D721Med (cell line): ENCODE measurements at places on chromosomes 4 and X.

- DNase-seq: no peak
Measured at GRCh38 chrX:136199365-136199764, 51.8 kb downstream of the MAP7D3 start.

GRCh38 chr4:157389741-157390140 lies 169.2 kb downstream of the GRIA2 start:
- DNase-seq: no peak

- no peak for DNase-seq
Measured at GRCh38 chrX:24987731-24988130, 28.0 kb downstream of the ARX start.

DNA sequence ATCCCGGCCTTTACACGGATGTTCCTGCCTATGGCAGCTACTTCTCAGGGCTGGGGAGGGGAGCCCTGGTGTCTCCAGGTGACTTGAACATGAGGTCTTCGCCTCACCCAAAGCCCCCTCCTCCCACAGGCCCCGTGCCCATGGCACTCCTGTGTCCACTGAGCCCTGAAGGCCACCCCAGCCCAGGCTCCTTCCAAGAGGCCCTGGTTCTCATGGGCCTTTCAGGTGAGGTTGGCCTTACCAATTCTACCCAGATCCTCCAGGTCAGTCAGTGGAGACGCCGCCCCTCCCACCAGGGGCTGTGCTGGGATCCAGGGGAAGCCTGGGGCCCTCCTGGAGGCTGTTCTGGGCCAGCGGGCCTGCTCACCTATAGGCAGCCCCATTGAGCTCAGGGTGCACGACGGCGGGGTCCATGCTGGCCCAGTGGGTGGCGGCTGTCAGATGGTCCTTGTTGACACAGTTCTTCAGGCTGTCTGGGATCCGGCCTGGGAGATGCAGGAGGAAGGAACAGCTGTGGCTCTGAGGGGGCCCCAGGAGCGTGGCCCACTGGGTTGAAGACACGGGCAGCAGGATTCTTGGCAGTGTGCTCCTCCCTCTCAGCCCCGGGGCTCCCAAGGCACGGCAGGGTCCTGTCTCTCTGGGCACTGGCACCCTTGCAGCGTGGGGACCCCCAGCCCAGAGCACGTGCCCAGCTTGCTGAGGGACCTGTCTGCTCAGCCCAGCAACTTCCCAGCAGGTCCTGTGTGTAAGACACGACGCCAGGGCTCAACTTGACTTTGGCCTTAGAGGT lies 36.2 kb downstream of the CTBP1 start:
- no peak for DNase-seq

DNA sequence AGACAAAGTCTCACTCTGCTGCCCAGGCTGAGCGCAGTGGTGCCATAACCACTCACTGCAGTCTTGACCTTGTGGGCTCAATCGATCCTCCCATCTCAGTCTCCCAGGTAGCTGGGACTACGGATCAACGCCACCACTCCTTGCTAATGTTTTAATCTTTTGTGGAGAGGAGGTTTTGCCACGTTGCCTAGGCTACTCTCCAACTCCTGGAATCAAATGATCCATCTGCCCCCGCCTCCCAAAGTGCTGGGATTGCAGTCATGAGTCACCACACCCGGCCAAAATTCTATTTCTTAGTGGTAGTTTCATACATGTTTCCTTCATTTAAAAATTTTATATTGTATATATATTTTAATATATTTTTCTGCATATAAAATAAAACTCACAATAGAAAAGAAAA lies 125.8 kb upstream of the CLNK start:
- DNase-seq: no peak

DNA sequence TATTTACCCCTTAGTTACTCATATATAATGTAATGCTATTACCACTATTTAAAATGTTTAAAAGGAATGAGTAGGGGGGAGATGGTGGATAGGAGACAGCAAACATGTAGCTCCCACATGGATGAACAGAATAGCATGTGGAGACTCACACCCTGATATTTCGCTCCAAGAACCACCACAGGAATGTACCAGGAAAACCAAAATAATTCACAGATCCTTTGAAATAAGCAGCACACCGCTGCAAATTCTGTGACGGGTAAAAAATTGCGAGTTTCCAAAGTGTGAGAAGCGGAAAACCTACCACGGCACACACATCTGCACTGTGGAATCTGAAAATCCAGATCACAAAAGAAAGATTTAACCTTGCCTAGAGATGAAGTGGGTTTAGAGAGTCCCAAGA lies 428.2 kb downstream of the TLL1 start:
- no peak for DNase-seq

DNA sequence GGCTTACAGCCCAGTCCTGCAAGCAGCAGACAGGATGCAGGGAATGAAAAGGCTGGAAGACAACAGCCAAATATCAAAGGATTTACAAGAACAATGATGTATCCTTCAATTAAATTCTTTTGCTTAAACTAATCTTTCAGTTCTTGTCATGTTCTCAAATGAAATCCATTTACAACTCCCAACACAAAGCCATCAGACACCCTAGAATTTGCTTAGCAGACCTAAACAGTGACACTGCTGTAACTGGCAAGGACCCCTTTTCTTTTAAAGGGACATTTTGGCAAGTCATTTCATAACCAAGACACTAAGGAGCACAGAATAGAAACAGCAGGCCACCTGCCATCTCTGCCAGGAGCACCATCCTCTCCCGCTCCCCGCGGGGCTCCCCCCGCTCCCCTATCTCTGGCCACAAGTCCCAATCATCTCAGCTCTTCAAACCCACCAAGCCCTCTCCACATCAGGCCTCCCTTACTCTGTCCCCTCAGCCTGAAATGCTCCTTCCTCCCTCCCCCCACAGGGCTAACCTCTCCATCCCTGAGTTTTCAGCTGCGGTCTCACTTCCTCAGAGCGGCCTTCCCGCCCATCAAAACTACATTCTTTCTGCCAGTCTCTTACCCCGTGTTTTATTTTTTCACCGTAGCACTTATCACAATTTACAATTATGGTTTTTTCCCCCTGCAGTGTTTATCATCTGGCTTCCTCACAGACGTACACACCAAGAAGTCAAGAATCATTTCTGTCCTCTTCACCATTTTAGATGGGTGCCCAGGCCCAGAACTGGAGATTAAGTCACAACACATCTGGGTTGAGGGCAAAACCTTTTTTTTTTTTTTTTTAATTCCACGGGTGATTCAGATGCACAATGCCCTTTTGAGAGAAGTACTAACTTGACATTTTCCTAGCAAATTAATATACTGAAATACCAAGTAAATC lies 45.8 kb downstream of the TSPAN5 start:
- no peak for DNase-seq

DNA sequence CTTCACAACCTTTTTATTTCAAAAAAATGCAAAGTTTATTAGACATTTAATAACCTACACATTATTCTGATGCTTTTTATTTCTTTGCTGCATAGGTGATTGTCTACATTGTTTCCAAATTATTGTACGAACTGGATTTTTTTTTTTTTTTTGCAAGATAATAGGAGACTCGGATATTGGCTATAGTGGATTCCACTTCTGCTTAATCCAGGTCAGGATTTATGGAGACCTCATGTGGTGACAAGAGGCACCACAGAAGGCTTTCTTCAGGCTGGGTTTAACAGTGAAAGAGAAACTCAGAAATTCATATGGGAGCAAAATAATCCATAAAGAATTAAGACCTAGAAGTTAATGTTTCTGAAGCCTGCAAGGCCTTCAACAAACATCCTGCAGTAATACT lies 2.4 kb upstream of the SLIT2 start:
- DNase-seq: no peak

DNA sequence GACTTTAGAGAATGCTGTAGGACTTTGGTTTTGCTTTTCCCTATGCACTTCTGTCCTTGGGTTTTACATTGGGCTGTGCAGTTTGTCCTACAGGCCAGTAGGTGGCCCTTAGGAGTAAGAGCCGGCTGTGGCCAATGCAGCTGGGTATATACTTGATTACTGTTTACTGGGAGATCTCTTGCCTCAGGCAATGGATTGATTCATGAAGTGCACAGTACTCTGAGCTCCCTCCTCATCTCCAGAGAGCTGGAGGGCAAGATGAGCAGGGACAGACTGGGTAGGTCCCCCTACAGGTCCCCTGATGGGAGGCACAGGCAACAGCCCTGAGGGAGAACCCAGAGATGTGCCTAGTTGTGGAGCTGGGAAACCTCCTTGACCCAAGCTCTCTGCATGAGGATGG lies 103.8 kb upstream of the QRFPR start:
- no peak for DNase-seq

DNA sequence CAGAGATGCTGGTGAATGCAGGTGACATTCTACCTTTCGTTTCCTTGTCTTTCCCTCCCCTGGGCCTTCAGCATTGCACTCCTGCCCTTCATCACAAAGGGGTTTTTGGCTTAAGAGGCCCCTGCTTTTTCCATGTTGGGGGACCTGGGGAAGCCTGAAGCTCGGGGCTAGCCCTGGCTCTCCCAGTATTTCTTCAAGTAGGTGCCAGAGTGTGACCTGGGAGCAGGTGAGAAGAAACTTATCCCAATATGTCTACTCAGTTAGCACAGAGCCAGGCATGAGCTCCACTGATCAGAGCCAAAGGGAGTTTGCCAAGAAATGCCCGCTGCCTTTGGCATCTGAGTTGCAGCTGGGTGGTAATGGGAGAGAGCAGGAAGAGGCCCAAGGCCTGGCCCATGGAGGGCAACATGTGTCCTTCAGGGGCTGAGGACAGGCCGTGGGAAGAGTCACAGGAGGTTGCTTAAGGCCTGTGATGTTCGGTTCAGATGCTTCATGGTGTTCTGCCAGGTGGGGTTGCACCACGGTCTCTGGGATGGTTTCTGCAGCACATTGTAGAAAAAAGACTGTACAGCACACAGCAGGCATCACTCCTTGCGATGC lies 7.6 kb downstream of the PRRG3 start:
- DNase-seq: no peak

DNA sequence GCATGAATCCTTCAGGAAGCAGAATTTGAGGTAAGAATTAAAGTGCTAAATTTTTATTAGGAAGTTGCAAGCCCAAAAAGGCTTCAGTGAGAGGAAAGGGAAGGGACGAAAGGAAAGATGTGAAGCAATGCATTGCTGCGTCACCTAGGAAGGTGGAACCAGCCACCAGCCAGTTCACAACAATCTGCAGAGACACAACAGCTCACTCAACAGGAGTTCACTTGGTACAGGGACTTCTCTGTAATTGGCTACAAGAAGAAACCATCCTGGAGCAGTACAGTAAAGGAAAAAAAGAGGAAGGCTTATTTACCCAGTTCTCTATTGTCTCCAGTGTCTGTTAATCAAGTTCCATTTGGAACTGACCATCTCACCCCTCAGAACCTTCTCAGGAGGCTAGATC lies 157.6 kb downstream of the HNRNPD start:
- no peak for DNase-seq

- DNase-seq: no peak
Measured at GRCh38 chrX:22758807-22759481, 240.8 kb upstream of the DDX53 start.

DNA sequence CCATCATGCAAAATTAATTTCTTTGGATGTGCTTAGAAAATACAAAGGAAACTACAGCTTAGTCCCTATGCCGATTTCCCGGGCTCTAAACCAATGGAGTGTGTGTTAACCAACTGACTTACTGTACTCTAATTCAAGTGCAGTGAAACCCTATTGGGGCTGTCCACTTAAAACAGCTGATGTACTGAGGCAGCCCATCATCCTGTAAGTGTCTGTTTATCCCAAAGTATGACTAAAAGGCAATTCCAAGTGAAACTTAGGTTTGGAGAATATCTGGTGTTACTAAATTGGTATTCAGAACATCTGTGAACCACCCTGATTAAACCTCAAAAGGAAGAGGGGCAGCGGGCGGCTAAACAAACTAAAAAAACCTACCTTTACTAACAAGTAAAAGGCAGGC lies 79.7 kb downstream of the GATB start:
- no peak for DNase-seq

DNA sequence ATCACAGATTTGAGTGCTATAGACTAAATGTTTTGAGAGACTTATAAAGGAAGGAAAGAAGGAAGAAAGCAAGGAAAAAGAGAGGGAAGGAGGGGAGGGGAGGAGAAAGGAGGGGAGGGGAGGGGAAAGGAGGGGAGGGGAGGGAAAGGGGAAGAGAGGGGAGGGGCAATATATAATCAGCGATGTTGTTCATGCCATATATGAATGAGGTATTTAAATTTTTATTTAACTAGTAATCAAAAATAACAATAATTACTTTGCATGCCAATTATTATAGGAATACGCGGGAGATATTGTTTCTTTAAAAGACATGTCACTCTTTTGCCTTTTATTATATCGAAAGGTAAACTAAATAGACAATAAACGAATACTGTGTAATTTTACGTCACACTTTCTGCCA lies 1029.7 kb downstream of the FAT4 start:
- no peak for DNase-seq

DNA sequence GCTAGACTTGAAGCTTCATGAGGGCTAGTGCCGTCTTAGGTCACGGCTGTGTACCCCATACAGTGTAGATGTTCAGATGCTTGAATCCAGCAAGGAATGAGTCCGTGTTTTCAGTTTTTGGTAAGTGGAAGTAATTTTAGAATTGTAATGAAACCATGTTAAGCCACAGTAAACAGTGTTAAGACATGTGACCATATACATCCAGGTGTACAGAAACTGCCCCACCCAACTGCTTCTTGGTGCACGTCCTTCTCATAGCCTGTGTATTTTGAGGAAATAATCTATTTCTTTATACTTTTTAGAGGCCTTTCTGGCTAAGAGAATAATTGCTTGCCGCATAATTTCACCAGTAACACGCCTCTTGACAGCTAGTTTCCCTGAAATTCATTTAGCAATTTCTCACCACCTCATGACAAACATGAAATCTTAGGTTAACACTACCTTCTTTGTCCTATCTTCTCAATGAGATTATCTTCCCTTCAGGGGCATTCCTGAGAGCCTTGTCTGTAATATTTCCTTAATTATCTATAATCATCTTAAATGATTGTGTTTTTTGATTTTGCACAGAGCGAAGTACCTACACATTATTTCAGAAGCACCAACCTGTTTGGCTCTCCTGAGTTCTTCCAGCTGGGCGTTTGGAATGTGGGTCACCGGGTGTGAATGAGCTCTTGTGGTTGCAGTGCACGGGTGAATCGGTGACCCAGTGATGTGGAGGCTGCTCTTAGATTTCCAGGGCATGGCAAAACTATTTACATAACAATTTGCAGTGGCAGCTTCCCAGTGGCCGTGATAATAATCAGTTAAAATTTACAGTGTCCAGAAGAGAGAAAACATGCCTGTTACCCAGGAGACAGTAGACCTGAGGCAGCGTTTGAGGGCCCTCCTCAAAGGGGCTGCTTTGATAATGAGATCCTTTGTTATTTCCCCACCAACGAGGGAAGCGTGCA lies 50.2 kb upstream of the TADA2B start:
- no peak for DNase-seq

DNA sequence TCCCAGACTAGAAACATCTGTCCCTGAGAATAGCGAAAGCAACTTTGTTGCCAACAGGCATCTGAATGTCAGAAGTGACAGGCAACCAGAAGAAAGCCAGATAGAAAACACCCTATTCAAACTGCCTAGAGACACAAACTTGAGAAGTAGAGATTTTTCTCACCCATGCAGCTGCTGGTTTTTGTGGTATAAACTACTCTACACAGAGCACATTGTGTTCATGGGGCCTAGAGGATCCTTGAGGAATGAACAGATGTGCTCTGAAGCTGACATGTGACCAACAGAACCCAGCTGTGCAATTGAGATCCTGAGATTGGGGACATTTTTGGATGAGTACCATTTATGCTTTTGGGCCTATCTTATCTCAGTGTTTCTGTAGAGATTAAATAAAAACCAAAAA lies 63.6 kb upstream of the NRK start:
- DNase-seq: no peak

GRCh38 chrX:107725761-107726555 lies 49.6 kb downstream of the TSC22D3 start:
- no peak for DNase-seq

GRCh38 chr4:140088323-140088967 lies 65.5 kb downstream of the MAML3 start:
- no peak for DNase-seq
